Immature natural killer cell (primary cell): ENCODE measurements at places on chromosomes 5 and 9. TPM values are rescaled to one million over a fixed set of nuclear protein-coding genes. Genes with fewer than 3 reads are reported as not detected.

The CCDC183 gene
- polyA plus RNA-seq, result 0.37 TPM

The ABITRAM gene
- 7.5 TPM for polyA plus RNA-seq

The SLC6A18 gene
- not detected for polyA plus RNA-seq

The CCDC127 gene
- polyA plus RNA-seq, result 2.4 TPM

The AK8 gene
- polyA plus RNA-seq, result not detected

DNA sequence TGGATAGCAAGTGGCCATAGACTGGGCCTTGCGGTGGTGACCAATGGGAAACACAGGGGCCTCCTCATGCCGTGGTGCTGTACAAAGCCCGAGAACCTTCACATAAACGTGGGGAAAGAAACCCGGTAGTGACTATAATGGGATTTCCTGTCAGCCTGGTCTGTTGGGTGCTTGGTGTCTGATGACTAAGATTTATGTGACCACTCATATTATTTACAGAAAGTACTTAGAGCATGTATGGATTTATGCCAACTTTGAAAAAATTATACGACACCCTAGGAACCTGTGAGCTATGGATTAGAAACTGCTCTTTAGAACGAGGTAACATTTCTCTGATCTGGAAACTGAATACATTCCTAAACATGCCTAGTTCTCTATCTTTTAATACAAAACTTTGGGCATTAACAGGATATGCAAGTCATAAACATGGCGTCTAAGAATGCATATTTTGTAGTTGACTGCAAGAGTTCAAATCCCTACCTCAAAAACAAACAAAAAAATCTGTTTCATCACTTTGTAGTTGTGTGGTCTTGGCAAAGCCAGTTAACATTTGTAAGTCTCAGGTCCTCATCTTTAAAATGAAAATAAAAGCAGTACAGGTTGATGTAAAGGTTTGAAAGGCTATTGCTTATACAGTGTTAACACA is 85.4 kb downstream of the TMEM167A start:
- no peak overlapping the region for H3K4me3 ChIP-seq
- H3K4me1 ChIP-seq, result no peaks in the 10 kb centered on the region
- DNase-seq, result no peak
- no peaks in the 10 kb centered on the region for H3K36me3 ChIP-seq
- H3K27me3 ChIP-seq, result no peaks in the 10 kb centered on the region

- H3K36me3 ChIP-seq, result peaks cover 19% of the 10 kb centered on the region
- H3K27ac ChIP-seq, result no peak overlapping the region
- H3K4me3 ChIP-seq, result no peak overlapping the region
- DNase-seq, result no peak
- H3K27me3 ChIP-seq, result peaks cover 1% of the 10 kb centered on the region
Observed at GRCh38 chr5:179954434-179954833, 46.7 kb upstream of the TBC1D9B start.

- H3K27me3 ChIP-seq, result no peaks in the 10 kb centered on the region
- H3K4me1 ChIP-seq, result no peaks in the 10 kb centered on the region
- no peak overlapping the region for H3K4me3 ChIP-seq
- peaks cover 45% of the 10 kb centered on the region for H3K36me3 ChIP-seq
- no peak overlapping the region for H3K27ac ChIP-seq
Observed at GRCh38 chr9:20981486-20981885, 50.0 kb downstream of the HACD4 start.

GRCh38 chr9:120723565-120723964 is 9.3 kb upstream of the MEGF9 start:
- no peak overlapping the region for H3K27ac ChIP-seq
- H3K4me1 ChIP-seq, result no peaks in the 10 kb centered on the region
- no peaks in the 10 kb centered on the region for H3K36me3 ChIP-seq
- no peak overlapping the region for H3K4me3 ChIP-seq
- DNase-seq, result no peak

DNA sequence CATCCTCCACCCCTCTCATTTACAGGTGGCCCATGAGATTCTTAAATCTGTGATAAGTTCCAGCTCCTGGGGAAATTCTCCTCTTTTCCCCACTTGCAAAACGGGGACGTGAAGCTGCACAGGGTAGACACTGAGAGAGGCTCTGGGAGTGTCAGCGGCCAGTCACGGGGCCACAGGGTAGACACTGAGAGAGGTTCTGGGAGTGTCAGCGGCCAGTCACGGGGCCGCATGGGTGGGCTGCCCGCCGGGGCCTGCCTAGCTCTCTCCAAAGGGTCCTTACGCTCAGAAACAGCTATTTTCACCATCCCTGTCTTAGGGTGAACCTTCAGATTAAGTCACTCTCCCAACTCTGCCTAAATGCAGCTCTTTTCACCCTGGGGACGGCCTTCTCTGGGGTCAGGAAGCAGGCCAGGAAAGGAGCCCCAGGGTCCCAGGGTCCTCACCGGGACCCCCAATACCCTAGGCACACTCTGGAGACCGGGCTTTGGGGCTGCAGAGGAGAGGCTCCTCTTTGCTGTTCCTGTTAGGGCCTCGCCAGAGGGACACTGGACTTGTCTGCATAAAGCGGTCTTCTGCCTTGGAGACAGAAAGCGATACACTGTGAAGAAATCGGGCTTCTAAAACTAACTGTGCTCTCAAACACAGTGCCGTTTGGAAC is 1.5 kb downstream of the FAM78A start:
- H3K27ac ChIP-seq, result peak overlapping the region; percentile 94
- H3K4me3 ChIP-seq, result peak overlapping the region; percentile 99
- DNase-seq, result peak; percentile 44
- peaks cover 64% of the 10 kb centered on the region for H3K4me1 ChIP-seq
- H3K27me3 ChIP-seq, result peaks cover 3% of the 10 kb centered on the region

GRCh38 chr9:127979333-127980059 is 1.3 kb downstream of the EEIG1 start:
- peak overlapping the region; percentile 69 for H3K27ac ChIP-seq
- H3K36me3 ChIP-seq, result no peaks in the 10 kb centered on the region
- DNase-seq, result peak; percentile 24
- H3K4me1 ChIP-seq, result peaks cover 32% of the 10 kb centered on the region
- peaks cover 5% of the 10 kb centered on the region for H3K27me3 ChIP-seq

DNA sequence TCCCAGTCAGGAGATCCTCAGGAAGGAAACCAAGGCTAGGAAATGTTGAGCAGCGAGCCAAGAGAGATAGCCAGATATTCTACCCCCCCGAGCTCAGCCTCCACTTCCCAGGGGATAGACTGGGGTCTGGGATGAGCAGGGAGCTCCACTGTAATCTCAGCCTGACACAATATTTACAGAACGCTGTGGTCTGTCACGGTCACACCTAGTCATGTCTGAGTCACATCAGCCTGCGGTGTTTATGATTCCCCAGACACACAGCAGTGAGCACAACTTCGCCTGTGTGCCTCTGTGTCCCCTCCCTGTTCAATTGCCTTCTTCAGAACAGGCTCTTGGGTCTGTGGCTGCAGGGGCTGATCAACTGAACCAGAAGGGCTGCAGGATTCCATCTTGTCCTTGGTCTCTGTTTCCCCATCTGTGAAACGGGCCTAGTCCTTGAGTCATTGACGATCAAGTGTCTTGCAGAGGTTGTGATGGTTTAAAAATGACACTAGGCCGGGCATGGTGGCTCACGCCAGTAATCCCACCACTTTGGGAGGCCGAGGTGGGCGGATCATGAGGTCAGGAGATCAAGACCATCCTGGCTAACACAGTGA is 8.6 kb upstream of the PRRX2 start:
- H3K4me1 ChIP-seq, result no peaks in the 10 kb centered on the region
- H3K4me3 ChIP-seq, result no peak overlapping the region
- H3K27ac ChIP-seq, result no peak overlapping the region
- peaks cover 3% of the 10 kb centered on the region for H3K27me3 ChIP-seq

DNA sequence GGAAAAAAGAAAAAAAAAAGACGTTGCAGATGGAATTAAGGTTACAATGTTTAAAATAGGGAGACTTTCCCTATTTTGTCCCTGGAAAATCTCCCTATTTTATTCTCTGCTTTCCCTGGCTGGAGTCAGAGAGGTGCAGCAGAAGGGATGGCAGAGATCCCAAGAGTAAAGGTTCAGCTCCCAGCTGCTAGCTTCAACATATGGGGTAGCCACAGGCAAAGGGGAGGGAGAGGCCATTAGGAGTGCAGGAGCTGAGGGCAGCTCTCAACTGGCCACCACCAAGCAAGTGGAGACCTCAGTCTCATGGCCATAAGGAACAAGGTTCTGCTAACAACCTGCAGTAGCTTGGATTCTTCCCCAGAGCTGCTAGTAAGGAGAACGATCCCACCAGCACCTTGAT is 367.0 kb upstream of the DAP start:
- peaks cover 2% of the 10 kb centered on the region for H3K27me3 ChIP-seq
- H3K4me3 ChIP-seq, result no peak overlapping the region
- no peak for DNase-seq
- no peak overlapping the region for H3K27ac ChIP-seq

- H3K4me1 ChIP-seq, result no peaks in the 10 kb centered on the region
- no peaks in the 10 kb centered on the region for H3K27me3 ChIP-seq
- no peaks in the 10 kb centered on the region for H3K36me3 ChIP-seq
- no peak overlapping the region for H3K4me3 ChIP-seq
- H3K27ac ChIP-seq, result no peak overlapping the region
Observed at GRCh38 chr5:130102960-130103359, 198.7 kb downstream of the CHSY3 start.

DNA sequence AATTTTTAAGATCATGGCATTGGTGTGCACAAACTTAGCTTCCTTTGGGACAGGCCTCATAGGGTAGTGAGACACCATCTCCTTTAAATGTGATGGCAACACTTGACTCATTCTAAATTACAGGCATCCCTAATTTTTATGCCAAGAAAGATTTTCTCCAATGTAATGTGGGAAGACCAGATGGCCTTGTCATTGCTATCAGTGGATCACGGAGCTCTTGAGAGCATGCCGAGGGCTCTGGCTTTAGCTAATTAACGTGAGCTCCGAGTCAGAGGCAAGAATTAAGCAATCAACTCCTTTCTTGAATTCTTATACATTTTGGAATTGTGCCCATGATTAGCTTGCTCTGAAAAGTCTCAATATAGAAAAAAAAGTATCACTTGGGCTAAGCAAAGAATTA is 215.8 kb downstream of the LRRC70 start:
- peaks cover 2% of the 10 kb centered on the region for H3K27me3 ChIP-seq
- no peak for DNase-seq
- no peaks in the 10 kb centered on the region for H3K4me1 ChIP-seq
- no peaks in the 10 kb centered on the region for H3K36me3 ChIP-seq
